ENCODE measurements at places on chromosomes 3 and 15.

DNA sequence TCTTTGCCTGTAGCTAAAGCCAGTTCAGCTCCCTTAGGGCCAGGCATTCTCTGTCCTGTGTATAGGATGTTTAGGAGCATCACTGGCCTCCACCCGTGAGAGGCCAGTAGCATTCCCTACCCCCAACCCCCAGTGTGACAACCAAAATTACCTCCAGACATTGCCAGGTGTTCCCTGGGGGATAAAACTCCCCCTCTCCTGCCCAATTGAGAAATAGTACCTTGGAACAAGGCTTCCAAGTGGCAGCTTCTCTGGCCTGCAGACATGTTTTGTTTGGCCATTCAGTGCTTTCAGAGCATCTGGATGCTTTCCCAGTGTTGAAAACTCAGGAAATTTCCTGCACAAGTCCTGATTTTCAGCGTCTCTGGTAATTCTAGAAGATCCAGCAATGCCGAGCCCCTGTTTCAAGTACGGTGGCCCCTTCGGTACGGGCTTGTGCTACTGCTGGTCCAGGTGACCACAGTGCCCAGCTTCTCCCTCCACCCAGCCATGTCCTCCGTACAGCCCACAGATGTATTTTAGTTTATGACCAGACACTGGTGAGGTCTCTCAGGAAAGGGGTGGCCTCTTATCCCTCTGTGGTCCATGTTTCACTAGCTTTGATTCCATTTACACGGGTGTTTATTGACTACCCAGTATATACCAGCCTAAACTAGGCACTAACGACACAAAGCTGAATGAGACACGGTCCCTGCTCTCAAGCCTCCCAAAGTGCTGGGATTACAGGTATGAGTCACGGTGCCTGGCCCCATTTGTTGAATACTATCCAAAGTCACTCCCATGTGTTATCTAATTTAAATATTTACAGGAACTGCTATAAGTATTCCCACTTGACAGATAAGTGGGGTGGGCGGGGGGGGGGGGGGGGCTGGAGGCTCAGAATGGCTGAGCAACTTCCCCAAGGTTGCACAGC, 125.4 kb upstream of the RAD18 start:
- DNase-seq, result no peak

- DNase-seq, result peak; percentile 16
These were observed 804.2 kb upstream of the NECTIN3 start for GRCh38 chr3:110267304-110267845.

- DNase-seq, result no peak
These were observed 272.8 kb upstream of the TTC14 start for GRCh38 chr3:180329187-180329586.

GRCh38 chr3:116165135-116165534, 280.2 kb downstream of the LSAMP start:
- no peak for DNase-seq

DNA sequence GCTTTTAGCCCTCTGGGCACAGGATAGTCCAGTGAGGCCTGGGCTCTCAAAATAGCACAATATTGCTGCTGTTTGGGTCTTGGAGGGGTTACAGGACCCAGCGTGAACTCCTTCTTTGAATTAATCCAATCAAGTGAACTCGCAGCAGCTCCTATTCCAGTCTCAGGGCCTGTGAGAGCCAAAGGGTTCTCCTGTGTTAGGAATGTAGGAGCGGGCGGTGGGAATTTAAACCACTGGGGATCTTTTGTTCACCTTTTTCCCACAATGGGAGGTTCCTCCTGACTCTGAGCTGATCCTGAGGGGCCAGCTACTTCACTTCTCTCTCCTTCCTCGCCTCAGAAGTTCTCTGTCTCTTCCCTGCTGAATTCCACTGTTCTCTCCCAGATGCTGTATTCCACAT, 504.0 kb downstream of the UNC13C start:
- no peak for DNase-seq

GRCh38 chr3:18648159-18648558, 223.0 kb upstream of the SATB1 start:
- DNase-seq, result peak; percentile 28

DNA sequence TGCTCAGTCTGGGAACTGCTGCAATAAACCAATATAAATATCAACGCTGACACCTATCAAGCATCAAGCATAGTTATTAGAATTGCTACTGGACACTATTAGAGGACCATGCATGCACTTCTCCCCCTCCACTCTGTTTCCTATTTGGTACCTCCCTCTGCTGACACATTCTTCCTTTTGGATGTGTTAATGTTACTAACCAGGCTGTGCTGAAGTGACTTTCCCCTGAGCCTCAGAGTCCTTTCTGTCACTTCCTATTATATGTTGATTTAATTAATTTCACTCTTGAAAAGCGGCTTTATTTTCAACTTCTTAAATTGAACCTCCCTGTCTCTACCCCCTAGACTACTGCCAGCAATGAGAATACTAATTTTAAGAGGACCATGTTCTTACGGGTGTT, 379.1 kb downstream of the MCTP2 start:
- DNase-seq, result no peak

DNA sequence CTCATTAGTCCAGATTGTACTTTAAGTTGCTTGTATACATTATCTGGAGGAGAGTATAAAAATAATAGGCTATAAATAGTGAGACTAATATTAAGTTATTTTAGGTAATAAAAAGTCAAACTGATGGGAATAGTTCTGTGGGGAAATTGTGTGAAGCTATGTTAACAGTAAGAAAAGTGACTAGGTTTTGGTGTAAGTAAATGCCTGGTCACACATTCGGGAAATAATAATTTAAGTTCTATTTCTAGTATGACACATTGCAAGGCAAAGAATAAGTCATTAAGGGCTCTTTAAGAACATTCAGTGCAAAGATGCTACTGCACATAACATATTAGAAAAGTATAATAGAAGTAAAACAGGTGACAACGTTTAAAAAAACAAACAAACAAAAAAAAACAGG, 18.8 kb upstream of the NRROS start:
- DNase-seq, result no peak

DNA sequence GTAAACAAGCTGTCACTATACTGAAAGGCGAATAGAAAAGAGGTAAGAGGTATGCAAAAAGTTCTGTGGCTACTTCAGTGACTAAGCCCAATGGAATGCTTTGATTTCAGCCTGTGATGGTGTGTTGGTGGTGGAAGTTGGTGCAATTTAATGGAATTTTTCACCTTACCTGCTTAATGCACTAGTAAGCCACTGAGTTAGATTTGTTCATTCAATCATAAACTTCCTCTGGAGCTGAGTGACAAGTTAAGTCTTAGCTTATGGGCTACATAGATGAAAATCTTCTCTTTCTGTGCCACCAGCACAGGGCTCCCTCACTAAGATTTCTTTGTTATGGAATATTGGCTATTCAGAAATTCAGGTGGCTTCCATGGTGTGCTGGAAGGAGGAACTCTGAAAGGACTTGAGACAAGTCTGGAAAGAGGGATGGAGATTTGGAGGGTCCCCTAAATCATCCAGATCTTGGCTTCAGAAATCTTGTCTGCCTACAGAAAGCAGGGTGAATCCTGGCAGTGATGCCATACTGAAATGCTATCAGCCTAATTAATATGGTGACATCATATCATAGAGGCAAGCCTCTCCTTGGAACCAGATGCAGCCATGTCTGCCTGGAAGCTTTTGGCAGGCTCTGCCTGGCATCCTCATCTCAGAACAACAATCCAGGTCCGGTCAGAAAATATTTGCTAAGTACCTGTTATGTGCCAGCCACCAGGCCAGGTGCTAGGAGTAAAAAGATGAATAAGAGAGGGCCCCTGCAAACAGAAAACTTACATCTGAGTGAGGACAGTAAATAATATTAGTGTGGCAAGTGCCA, 8.1 kb upstream of the GAP43 start:
- no peak for DNase-seq

- DNase-seq, result peak; percentile 66
These were observed 8.7 kb upstream of the YEATS2 start for GRCh38 chr3:183688874-183689273.

GRCh38 chr3:171187706-171188290, 161.3 kb upstream of the SLC2A2 start:
- peak; percentile 78 for DNase-seq

DNA sequence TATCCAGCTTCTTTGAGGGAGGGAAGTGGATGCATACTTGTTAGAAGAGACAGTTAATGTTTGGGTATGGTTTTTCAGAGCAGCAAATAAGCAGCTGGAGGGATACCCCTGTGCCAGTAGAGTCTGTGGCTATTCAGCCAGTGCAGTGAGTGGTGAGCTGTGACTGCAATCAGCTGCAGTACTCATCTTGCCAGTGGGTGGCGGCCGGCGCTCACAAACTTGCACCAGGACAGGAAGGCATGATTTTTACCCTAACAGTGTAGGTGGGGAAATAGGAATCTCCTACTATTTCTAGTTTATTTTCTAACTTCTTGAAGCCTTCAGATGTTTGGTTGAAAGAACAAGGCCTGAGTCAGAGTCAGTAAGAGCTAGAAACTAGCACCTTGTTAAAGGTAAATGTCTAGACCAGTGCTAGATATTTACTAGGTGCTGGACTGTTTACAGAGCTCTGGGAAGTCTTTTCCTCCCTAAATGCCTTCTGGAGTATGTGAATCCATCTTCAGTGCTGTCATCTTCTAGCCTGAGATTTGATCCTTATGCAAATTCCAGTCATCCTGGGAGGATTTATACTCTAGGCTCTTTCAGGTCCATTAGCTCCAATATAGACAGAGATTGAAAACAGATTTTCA, 23.6 kb downstream of the TIMP4 start:
- DNase-seq, result peak; percentile 75
